Stimulated activated naive CD8-positive, alpha-beta T cell treated with anti-CD3 and anti-CD28 coated beads, Interleukin-15, Interleukin-2, amounts not matched to agents 100 U/mL and 50 U/mL, for 24 hours (primary cell): ENCODE measurements at places on chromosomes 6 and 20.

DNA sequence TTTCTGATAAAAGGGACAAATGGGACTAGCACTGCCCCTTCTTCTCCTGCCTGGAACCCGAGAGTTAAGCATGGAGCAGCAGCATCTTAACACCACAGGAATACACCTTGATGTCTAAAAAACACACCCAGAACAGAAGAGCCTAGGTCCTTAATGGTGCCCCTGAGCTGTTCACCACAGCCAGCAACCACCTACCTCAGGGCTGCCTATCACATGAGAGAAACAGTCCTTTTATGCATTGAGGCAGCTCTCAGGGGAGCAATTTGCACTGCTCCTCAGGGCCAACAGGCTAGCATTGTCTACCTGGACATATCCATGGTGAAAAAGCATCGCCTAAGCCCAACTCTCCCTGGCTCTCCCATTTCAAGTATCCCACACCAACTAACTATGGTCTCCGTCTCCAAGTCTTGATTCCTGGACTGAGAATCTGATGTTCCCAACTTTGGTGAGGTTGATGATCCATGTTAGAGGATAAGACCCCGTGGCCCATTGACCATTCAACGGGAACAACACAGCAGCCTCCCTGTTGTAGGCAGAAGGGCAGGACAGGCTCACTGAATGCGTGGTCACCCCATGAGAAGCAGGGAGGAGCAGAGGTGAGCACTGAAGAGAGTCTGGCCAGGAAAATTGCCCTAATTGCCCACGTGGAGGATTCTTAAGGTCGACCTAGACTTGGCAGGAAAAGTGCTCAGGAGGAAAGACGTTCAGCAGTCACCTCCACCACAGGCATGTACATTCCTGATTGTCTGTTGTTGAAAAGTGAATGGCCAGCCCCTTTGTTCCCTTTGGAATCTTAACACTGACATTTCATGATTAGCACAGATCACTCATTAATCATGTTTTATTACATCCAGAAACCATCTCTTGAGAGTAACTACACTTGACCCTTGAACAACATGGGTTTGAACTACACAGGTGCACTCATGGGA lies 4.2 kb upstream of the APMAP start:
- no peak for DNase-seq

- no peak for DNase-seq
These were observed 25.0 kb upstream of the EMILIN3 start for GRCh38 chr20:41391587-41392001.

GRCh38 chr6:39005774-39006173 lies 42.8 kb upstream of the GLP1R start:
- no peak for DNase-seq

GRCh38 chr6:109087661-109088264 lies 6.9 kb downstream of the SESN1 start:
- no peak for DNase-seq

- no peak for DNase-seq
These were observed 46.8 kb downstream of the B4GALT5 start for GRCh38 chr20:49666911-49667310.

DNA sequence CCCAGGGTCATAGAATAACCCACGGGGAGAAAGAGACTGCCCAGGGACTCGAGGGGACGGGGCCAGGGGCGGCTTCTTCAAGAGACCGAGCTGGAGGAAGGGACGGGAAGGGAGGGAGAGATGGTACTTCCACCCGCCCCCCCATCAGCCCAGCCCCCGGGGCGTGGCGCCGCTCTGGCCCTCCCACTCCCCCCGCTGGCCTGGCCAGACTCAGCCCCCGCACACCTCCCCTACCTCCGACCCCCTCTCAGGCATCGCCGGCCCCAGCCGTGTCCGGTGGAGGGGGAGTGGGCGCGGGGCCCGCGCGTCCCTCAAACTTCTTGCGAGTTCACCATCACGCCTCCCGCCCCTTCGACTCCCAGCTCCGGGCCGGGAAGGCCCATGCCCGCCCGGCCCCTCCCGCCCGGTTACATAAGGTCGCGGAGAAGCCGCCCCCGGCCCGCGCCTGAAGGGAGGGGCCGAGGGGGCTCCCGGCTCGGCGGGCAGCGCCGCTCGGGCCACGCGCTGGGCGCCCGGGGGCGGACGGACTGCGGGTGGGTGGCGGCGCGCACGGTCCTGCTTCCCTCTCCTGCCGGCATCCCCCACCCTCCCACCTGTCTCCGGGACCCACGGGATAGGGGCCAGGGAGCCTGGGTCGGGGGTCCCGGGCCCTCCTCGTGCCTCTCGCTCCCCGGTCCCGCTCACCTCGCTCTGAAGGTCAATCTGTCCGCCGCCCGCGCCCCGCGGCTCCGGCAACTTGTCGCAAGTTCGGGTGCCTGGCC lies 562 bp downstream of the TFEB start:
- peak; percentile 77 for DNase-seq

DNA sequence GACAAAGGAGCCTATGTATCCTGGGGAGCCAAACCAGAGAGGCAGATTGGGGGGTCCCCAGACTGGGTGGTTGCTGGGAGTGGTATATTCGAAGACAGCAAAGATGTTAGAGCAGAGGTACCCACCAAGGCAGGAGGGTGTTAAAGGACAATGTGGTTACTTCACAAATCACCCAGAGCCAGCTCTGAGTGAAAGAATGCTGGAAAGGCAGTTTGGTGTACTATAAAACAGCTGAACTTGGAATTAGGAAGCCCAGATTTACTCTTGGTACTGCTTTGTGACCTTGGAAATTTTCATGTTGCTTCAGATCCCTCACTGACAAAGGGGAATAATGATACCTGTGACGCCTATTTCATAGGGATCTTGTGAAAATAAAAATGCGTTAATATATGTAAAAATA lies 121.6 kb downstream of the CD164 start:
- DNase-seq, result no peak
